ENCODE measurements at places on chromosomes 16 and 17.

GRCh38 chr17:7646457-7646856 lies 4.3 kb upstream of the ATP1B2 start:
- DNase-seq: no peak

DNA sequence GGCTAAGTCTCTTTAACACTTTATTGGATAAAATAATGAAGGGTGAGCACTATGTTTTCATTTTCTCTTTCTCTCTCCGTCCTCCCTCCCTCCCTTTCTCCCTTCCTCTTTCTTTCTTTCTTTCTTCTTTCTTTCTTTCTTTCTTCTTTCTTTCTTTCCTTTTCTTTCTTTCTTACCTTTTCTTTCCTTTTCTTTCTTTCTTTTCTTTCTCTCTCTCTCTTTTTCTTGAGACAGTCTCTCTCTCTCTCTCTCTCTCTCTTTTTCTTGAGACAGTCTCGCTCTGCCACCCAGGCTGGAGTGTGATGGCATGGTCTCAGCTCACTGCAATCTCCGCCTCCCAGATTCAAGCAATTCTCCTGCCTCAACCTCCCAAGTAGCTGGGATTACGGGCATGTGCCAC lies 21.5 kb upstream of the CDR2 start:
- no peak for DNase-seq

- no peak for DNase-seq
These were observed 121.1 kb upstream of the MON1B start for GRCh38 chr16:77069929-77070328.

DNA sequence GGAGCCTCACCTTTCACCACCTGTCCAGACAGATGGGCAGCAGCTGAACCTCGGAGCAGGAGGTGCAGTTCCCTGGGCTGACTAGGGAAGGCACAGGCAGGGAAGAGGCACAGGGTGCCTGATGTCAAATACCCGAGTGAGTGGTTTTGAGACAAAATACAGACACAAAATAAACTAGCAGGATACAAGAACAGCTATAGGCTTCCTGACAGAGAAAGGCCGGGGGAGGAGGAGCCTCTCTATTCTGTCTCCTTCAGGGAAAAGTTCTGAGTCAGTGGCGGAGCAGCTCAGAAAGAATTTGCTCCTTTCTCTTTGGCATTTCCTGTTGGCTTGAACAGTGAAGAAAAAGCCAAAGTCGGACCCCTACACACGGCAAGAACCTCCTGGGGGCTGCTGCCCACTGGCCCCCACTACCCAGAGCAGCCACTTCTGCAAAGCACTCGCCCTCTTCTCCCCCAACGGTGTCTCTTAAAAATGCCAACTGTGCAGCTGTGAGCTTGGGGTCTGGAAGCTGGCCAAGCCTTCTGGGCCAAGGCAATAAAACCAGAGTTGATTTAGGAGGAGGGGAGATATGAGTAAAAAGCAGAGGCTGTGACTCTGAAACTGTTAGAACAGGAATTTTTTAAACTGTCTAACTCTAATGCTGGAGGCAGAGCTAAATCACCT lies 14.4 kb upstream of the FAAP100 start:
- DNase-seq: peak; percentile 82

DNA sequence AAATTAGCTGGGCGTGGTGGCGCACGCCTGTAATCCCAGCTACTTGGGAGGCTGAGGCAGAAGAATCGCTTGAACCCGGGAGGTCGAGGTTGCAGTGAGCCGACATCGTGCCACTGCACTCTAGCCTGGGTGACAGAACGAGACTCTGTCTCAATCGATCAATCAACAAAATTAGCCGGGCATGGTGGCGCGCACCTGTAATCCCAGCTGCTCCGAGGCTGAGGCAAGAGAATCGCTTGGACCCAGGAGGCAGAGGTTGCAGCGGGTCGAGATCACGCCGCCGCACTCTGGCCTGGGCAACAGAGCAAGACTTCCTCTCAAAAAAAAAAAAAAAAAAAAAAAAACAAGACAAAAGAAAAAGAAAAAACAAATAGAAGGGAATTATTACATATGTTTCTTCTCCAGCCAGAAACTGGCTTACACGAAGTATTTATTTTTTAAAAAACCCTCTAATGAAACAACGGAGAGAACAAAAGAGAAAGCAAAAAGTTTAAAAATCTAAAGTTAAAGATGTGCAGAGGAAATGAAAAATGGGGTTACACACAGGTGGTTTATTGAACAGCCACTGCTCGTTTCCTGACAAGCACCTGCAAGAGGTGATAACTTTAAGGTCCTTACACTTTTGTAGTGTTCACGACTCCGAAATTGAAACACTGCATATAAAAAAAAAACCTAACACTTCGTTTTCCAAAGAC lies 1.4 kb downstream of the SYNRG start:
- no peak for DNase-seq

GRCh38 chr17:71899317-71899716 lies 221.5 kb upstream of the SOX9 start:
- DNase-seq: no peak

DNA sequence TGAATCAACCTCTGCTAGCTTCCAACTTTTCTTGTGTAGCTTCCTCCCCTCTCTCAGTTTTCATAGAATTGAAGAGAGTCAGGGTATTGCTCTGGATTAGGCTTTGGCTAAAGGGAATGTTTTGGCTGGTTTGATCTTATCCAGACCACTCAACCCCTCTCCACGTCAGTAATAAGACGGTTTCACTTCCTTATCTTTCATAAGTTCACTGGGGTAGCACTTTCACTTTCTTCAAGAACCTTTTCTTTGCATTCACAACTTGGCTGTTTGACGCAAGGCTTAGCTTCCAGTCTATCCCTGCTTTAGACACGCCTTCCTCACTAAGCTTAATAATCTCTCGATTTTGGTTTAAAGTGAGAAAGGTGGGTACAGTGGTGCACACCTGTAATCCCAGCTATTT lies 29.7 kb upstream of the OR1A2 start:
- DNase-seq: no peak

DNA sequence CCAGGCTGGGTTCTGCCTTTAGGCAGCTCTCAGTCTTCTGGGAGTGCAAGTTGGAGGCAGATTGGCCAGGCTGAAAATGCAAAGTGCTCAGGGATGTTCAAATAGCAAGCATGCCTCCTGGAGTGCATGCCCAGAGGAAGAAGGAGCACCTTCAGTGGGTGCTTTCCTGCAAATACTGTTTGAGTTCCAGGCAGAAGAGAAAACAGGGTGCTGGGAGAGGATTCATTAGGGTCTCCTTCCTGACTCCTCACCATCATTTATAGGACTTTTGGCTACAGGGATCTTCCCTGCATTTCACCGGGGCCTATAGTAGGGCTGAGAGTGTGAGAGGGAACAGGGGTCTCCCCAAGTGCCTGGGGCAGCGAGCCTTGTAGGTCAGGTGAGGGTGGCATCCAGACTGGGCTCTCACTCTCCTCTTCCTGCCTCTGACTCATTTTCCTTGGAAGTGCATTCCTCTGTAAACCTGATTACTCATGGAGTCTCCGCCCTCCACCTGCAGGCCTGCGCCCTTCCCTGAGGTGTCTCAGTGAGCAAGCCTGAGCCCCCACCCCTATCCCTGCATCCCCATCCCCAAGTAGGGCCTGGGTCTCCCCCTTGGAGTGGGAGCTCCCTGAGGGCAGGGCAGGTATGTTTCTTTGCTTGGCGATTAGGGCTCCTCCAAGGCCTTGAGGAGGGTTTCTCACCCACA lies 17.1 kb upstream of the TNS4 start:
- DNase-seq: no peak

DNA sequence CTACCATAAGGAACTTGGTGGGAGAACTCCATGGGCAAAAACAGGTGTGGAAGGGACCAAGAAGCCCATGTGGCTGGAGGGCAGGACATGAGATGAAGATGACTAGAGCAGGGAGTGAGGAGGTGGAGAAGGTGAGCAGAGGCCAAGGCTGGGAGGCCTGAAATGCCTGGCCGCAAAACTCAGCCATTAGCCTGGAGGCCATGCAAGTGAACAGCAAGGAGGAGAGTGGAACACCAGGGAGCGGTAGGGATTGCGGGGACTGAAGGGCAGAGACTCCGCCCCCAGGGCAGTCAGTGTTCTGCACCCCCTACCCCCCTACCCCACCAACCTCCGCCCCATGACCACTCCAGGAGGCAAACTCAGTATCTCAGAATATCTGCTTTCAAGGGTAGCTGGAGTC lies 17.0 kb downstream of the BCL7C start:
- DNase-seq: no peak

DNA sequence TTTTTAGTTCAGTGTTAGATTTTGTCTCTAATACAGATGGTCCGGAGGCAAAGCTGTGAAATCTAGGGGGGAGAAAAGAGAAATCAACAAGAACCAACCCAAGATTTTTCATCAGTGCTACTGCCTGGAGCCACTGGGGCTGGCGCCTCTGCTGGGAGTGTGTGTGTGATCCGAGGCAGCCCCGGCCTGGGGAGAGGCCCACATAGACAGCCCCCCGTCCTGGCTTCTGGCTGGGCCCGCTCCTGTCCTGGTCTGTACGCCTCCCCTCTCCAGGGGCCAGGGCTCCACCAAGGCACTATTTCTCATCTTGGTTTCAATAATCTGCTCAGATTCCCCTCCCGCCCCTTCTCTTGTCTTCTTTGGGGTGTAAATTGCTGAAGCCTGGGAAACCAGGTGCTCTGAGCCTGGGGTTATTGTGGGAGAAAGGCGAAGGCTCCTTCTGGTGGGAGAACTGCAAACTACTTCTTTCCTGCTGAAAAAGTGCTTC lies 7.8 kb downstream of the BAHCC1 start:
- no peak for DNase-seq

- no peak for DNase-seq
These were observed 227.8 kb downstream of the ABCC12 start for GRCh38 chr16:47928008-47928407.

DNA sequence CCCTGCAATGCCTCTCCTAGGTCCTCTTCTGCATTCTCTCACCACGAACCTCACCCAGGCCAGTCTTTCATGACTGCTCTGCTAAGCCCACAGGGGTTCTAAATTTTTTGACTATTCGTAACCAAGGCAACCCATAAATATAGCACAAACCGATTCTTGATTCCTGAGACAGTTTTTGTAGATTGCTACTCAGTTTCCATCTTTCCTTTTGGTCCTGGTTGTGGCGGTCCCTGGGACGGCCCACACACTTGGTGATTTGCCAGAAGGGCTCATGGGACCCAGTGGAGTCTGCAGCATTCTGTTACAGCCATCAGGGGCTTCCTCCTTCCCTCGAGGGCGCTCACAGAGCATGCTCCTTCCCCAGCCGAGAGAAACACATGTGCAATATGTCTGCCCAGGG lies 23.4 kb upstream of the MGAT5B start:
- DNase-seq: no peak

- no peak for DNase-seq
These were observed 7.8 kb upstream of the PSMC3IP start for GRCh38 chr17:42585353-42585752.

DNA sequence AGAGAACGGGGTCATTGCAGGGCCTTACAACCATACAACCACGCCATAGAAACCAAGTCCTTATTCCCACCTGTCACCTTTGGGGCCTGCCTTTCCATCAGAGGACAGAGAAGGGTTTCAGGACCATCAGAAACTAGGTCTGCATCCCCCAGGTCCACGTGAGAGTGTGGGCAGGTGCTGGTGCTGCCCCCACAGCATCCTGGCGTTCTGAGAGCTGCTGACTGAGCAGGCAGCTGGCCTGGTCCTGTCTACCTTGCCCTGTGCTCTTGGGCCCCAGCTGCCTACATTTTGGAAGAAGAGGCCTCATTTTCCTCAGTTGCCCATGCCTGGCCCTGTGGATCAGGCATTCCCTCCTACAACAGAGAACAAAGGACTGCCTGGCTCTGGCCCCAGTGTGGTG lies 21.6 kb downstream of the ZNF276 start:
- DNase-seq: no peak

GRCh38 chr17:81545160-81545949 lies 6.8 kb downstream of the FAAP100 start:
- DNase-seq: no peak

- DNase-seq: no peak
These were observed 22.4 kb upstream of the SEC14L1 start for GRCh38 chr17:77118251-77118928.

DNA sequence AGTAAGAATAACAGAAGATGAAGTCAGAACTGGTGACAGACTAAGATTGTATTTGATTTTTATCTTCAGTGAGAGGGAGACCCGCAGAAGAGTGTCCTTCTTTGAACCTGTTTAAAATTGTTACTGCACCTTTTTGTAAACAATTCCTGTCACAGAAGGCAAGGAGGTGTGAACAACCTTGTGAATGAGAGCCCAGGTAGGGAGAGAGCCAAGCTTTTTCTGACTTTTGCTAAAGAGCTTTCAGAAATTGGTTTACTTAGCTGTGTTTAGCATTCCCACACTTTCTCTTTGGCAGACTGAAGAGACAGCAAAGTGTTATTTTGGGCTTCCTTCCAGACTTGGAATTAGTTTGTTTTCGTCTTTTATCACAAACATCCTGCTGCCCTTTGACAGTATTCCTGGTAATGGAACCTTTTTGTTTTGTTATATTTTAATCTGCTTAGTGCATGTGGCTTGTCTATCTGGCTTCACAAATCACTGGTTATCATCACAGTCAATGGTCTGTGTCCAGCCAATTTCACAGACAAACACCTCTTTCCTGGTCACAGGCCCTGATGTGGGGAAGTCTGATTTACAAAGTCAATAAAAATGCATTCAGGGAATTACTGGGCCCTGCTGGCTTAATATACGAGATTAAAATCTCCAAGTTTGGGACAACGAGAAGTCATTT lies 85.7 kb upstream of the HS3ST2 start:
- no peak for DNase-seq

- peak; percentile 72 for DNase-seq
These were observed 1.0 kb upstream of the KCNJ2 start for GRCh38 chr17:70168044-70168976.

- peak; percentile 70 for DNase-seq
These were observed 125.4 kb downstream of the MAP2K6 start for GRCh38 chr17:69539781-69540319.

DNA sequence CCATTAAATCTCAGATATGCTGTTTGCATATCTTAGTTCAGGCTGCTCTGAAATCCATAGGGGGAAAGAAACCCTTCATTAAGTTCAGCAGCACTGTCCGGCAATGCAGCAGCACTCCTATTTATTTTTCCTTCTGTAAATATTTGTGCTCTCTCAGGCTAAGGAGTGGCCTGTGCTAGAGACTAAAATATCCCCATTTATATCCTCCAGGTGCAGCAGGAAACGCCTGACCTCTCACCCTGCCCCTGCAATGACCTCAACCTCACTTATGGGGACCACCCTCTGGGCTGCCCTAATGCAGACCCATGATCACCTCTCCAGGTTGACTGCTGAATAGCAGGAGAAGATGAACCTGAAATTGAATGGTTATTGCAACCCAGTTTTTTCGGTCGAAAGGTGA lies 165.0 kb upstream of the ELAC2 start:
- no peak for DNase-seq
